LHCN-M2 (cell line): ENCODE measurements at places on chromosomes 13 and 19.
A peak's percentile ranks its signal among the peaks of the same experiment; 100 is the strongest.

GRCh38 chr13:99191900-99192399 is 8.7 kb upstream of the UBAC2 start:
- DNase-seq, result no peak

- peak; percentile 32 for DNase-seq
Observed at GRCh38 chr13:77928909-77929308, 10.3 kb upstream of the EDNRB start.

DNA sequence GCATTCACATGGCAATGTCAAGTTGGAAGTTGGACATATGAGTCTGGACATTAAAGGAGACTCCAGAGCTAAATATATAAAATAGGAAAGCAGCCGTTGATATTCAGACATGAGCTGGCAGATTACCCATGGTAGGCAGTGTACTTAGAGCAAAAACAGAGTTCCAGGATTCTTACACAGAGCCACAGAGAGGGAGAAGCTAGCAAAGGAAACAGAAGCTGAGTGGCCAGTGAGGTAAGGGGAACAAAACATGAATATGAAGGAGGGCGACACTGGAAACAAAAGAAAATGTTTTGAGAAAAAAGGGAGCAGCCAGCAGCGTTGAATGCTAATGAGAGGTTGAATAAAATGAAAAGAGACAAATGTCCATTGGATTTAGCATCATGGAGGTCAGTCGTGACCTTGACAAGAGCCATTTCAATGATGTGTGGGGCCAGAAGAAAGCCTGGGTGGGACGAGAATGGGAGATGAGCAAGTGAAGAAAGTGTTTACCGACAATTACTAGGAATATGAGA is 198.4 kb downstream of the POU4F1 start:
- no peak for DNase-seq

DNA sequence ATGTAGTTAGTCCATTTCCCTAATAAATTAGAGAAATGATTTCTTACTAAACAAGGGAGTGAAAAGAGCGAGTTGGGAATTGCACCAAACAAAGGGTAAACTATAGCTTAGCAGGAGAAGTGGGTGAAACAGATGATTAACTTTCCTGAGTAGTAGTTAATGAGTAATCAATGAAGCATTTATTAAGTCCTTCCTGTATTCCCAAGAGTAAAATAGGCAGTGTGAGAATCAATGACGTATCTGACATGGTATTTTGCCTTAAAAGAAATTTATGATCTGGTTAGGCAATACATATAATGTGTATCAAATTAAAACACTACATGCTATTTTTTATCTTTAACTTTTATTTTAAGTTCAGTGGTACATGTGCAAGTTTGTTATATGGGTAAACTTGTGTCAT is 142.8 kb downstream of the KLF5 start:
- DNase-seq, result no peak

- DNase-seq, result no peak
Observed at GRCh38 chr13:41236369-41236768, 27.0 kb downstream of the MTRF1 start.

DNA sequence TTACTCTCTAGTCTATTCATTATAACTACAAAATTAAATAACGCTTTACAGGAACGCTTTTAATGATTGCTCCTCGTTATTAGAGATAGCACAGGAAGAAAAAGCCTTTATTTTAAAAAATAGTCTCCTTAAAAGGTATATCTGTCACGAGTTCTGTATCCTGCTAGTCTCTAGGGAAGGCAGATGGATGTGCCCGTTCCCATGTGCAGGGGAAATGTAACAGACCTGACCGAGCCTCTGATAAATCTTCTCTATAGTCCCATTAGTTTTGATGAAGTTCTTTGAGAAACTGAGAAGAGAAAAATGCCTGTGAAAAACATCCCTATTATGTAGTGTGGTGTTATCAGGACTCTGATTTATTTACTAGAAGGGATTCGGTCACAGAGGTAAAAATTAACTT is 226.4 kb downstream of the PCDH9 start:
- DNase-seq, result no peak

- DNase-seq, result no peak
Observed at GRCh38 chr19:20414120-20414519, 151.5 kb downstream of the ZNF737 start.

DNA sequence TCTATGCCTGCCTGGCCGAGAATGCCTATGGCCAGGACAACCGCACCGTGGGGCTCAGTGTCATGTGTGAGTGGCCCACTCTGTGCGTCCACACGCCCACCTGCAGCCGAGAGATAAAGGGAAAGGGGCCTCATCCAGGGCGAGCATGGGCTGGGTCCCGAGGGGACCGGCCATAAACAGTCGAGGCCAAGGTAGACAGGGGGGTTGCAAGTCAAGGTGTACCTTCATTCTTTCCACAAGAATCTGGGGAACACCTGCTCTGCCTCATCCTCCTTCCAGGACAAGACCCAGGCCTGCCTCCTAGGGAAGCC is 8.3 kb downstream of the MAG start:
- DNase-seq, result no peak

DNA sequence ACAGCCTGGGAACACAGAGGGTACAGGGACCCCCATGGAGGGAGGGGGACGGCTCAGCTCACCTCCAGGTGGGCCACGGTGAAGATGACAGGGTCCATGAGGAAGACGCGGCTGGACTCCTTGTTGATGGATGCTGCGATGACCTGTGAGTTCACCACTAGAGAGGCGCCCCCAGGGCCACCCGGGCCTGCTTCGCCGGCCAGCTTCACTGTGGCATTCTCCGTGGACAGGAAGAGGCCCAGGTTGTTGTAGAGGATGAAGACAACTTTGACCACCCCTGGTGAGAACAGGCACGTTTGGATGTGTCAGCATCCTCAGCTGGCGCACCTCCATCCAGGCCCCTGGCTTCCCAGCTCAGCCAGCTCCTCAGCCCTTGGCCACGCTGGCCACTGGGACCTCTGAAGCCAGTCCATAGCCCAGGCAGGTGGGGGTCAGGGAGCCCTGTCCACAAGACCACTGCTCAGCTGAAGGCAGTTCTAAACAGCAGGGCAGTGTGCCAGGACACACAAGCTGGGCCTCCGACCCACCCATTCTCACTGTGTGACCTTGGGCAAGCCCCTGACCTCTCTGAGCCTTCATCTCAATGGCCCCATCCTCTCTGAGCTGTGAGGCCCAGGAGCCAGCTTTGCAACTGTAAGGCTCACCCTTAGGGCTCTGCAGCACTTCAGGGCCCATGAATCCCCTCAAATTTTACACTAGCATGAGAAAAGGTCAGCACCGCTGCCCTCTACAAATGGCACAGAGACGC is 22.1 kb upstream of the ASF1B start:
- DNase-seq, result no peak
